ENCODE measurements at places on chromosomes 1 and 21.

- H3K27ac ChIP-seq: no peak overlapping the region
- no peaks in the 10 kb centered on the region for H3K27me3 ChIP-seq
- peaks cover 4% of the 10 kb centered on the region for H3K4me1 ChIP-seq
- no peak for DNase-seq
- no peaks in the 10 kb centered on the region for H3K36me3 ChIP-seq
Measured at GRCh38 chr1:66395202-66396061, 138.5 kb upstream of the SGIP1 start.

DNA sequence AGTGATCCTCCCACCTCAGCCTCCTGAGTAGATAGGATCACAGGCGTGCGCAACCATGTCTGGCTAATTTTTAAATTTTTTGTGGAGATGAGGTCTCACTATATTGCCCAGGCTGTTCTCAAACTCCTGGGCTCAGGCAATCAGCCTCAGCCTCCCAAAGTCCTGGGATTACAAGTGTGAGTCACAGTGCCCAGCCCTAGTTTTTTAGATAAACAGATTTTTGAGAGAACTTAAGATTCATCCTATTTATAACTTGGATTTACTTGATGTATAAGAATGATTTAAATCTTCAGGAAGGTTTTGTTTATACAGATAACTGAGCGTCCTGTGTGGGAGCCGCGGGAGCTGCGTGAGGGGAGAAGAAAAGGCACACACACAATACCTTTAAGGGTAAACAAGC lies 26.2 kb downstream of the HEYL start:
- H3K4me1 ChIP-seq: peaks cover 7% of the 10 kb centered on the region
- DNase-seq: no peak
- no peaks in the 10 kb centered on the region for H3K27me3 ChIP-seq
- no peak overlapping the region for H3K4me3 ChIP-seq
- no peaks in the 10 kb centered on the region for H3K36me3 ChIP-seq

GRCh38 chr1:156461781-156462647 lies 38.6 kb downstream of the MEF2D start:
- no peak for DNase-seq
- H3K27ac ChIP-seq: peak overlapping the region; percentile 78
- H3K36me3 ChIP-seq: peaks cover 9% of the 10 kb centered on the region
- H3K27me3 ChIP-seq: no peaks in the 10 kb centered on the region

GRCh38 chr1:184577319-184577718 lies 177.3 kb downstream of the EDEM3 start:
- DNase-seq: no peak
- H3K27ac ChIP-seq: peak overlapping the region; percentile 69
- H3K4me1 ChIP-seq: peaks cover 32% of the 10 kb centered on the region

DNA sequence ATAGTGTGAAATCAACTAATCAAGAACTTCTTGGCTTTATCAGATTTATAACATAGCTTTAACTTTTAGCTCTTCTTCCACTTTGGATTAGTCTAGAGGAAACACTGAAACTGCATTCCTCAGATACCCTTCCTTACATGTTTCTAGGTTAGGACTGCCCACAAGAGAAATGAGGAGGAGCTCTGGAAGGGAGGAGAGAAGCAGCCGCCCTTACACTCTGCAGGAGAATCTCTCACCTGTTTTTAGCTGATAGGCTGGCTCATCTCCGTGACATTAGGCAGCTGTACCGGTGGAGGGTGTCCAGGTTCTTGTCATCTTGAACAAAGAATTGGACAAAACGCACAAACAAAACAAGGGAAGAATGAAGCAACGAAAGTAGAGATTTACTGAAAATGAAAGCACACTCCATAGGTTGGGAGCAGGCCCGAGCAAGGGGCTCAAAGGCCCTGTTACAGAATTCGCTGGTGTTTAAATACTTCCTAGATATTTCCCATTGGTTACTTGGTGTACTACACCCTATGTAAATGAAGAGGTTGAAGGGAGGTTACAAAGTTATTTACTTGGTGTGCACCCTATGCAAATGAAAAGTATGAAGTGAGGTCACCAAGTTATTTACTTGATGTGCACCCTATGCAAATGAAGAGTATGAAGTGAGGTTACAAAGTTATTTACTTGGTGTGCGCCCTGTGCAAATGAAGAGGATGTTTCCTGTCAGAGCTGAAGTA lies 524.9 kb upstream of the CHRM3 start:
- DNase-seq: no peak
- H3K4me1 ChIP-seq: no peaks in the 10 kb centered on the region
- H3K4me3 ChIP-seq: no peak overlapping the region
- no peaks in the 10 kb centered on the region for H3K27me3 ChIP-seq
- H3K36me3 ChIP-seq: no peaks in the 10 kb centered on the region

GRCh38 chr1:199809311-199809710 lies 218.2 kb upstream of the NR5A2 start:
- no peak overlapping the region for H3K27ac ChIP-seq
- no peaks in the 10 kb centered on the region for H3K27me3 ChIP-seq
- no peak overlapping the region for H3K4me3 ChIP-seq
- no peaks in the 10 kb centered on the region for H3K4me1 ChIP-seq
- no peaks in the 10 kb centered on the region for H3K36me3 ChIP-seq
- DNase-seq: no peak

DNA sequence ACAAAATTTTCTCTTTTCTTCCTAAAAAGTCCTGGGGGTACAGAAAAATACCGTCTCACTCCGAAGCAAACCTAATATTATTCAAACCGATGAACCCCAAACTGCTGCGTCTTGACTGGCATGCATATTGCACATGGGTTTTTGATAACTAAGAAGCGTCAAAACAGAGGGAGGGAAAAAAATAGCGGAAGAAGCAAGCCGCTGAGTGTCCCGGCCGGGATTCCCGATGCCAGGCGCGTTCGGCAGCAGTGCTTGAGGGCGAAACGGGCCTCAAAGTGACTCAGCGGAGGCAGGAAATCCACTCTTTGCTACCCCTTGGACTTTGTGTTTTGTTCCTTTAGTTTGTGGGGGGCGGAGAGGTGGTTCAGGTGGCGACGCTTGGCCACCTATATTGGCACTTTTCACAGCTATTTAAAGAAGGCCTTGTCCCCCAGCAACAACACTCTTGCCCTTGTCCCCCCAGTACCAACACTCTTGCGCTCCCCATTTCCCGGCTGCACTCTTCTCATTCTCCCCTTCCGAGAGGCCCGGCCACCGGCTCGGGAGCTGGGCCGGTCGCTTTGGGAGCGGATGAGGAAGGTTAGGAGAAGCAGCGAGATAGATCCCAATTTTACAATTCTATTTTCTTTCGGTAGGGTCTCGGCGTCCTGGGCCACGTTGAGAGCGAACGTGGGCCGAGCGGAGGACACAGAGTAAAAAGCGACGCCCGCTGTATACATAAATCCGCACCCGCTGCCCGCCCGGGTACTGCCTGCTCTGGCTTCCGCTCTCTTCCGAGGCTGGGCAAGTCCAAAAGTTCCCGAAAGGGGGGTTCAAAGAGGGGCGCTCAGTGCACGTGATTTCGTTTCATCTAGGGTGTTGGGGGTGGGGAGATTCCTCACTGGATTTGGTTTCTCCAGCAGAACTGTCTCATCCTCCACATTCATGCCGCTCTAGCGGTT lies 2.5 kb downstream of the LMX1A start:
- DNase-seq: no peak
- no peak overlapping the region for H3K4me3 ChIP-seq
- H3K36me3 ChIP-seq: no peaks in the 10 kb centered on the region
- H3K4me1 ChIP-seq: peaks cover 28% of the 10 kb centered on the region
- H3K27me3 ChIP-seq: peaks cover 60% of the 10 kb centered on the region

DNA sequence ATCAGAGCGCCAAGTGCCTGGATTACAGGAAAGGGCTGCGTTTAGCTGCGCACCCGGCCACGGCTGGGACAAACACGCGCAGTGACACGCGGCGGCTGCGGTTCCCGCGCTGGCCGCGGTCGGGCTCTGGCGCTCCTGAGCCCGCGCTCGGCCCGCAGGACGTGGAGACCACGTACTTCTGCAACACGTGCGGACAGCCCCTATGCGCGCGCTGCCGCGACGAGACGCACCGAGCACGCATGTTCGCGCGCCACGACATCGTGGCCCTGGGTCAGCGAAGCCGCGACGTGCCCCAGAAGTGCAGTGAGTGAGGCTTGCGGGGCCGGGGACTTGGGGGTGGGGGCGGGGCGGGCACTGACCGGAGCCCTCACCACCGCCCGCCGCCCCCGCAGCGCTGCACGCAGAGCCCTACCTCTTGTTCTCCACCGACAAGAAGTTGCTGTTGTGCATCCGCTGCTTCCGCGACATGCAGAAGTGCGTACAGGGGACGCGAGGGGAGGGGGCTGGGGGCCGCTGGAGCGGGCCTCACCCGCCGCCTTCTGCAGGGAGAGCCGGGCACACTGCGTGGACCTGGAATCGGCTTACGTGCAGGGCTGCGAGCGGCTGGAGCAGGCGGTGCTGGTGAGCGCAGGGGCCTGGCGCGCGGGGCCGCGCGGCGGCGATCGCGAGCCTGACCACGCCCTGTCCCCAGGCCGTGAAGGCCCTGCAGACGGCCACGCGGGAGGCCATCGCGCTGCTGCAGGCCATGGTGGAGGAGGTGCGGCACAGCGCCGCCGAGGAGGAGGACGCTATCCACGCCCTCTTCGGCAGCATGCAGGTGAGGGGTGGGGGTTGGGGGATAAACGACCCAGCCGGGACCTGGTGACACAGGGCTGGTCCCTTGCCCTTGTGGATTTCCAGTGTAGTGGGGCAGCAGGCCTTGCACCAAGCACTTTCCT lies 3.1 kb downstream of the RNF207 start:
- no peak for DNase-seq
- H3K36me3 ChIP-seq: no peaks in the 10 kb centered on the region
- no peaks in the 10 kb centered on the region for H3K27me3 ChIP-seq
- H3K4me1 ChIP-seq: peaks cover 38% of the 10 kb centered on the region

DNA sequence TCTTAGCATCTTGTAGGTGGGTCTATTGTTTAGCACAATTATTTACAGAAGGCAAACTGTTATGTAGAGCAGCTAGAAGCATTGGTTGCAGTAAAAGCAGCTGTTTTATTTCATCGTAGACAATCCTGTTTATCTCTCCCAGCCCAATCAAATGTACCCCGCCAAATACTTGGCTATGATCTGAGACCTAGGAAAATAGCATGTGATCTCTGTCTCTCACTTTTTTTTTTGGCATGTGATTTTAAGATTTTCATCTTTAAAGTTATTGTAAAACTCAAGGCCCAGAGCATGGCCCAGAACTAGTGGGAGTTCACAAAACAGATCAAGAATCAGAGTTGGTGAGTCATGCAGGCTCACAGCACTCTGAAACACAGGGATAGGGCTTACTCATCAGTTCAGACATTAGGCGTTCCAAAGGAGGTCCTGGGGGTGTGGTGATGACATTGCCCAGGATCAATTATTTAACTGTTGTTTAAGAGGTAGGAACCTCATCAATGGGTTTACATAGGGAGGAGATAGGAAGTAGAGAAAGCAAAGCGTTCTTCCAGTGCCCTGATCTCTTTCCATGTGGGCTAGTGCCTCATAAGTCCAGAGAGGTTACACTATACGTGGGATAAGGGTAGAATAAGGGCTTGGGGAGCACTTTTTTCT lies 40.2 kb downstream of the TBX19 start:
- H3K36me3 ChIP-seq: no peaks in the 10 kb centered on the region
- peak overlapping the region; percentile 47 for H3K27ac ChIP-seq
- H3K4me1 ChIP-seq: peaks cover 3% of the 10 kb centered on the region
- no peaks in the 10 kb centered on the region for H3K27me3 ChIP-seq
- DNase-seq: no peak

- no peak overlapping the region for H3K4me3 ChIP-seq
- peak overlapping the region; percentile 91 for H3K27ac ChIP-seq
- H3K36me3 ChIP-seq: peaks cover under 1% of the 10 kb centered on the region
- peaks cover 13% of the 10 kb centered on the region for H3K4me1 ChIP-seq
Measured at GRCh38 chr1:94543893-94544635, 2.5 kb upstream of the F3 start.

DNA sequence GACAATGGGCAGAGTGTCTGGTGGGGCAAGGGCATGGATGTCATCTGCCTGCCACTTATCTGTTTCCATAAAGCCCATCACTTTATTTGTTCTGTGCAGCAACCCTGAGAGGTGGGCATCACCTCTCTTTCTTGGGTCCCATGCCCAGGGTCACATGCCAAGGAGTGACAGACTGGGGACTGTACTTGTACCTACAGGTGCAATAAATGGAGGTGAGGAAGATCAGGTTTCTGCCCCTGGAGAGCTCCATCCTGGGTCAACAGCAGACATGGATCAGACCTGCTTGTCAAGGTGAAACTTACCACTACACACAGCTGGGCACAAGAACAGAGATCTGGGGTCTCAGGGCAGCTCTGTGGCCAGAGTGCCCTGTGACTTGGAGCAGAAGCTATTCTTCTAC lies 18.4 kb upstream of the PRDM16 start:
- H3K27ac ChIP-seq: no peak overlapping the region
- H3K36me3 ChIP-seq: no peaks in the 10 kb centered on the region
- no peak for DNase-seq
- H3K27me3 ChIP-seq: peaks cover 65% of the 10 kb centered on the region

- H3K36me3 ChIP-seq: no peaks in the 10 kb centered on the region
- no peaks in the 10 kb centered on the region for H3K4me1 ChIP-seq
- no peak for DNase-seq
- H3K27me3 ChIP-seq: no peaks in the 10 kb centered on the region
- no peak overlapping the region for H3K27ac ChIP-seq
Measured at GRCh38 chr1:246519514-246519913, 12.4 kb upstream of the SMYD3 start.

- no peak for DNase-seq
- no peaks in the 10 kb centered on the region for H3K27me3 ChIP-seq
- no peak overlapping the region for H3K27ac ChIP-seq
- peaks cover 10% of the 10 kb centered on the region for H3K4me1 ChIP-seq
- H3K36me3 ChIP-seq: no peaks in the 10 kb centered on the region
Measured at GRCh38 chr21:35204125-35204524, 155.0 kb upstream of the RUNX1 start.

- no peaks in the 10 kb centered on the region for H3K27me3 ChIP-seq
- no peak overlapping the region for H3K4me3 ChIP-seq
- no peak overlapping the region for H3K27ac ChIP-seq
- peaks cover 55% of the 10 kb centered on the region for H3K4me1 ChIP-seq
Measured at GRCh38 chr1:56469640-56470371, 109.6 kb downstream of the PLPP3 start.

- H3K36me3 ChIP-seq: no peaks in the 10 kb centered on the region
- no peak overlapping the region for H3K27ac ChIP-seq
- DNase-seq: no peak
- no peaks in the 10 kb centered on the region for H3K27me3 ChIP-seq
- peaks cover 3% of the 10 kb centered on the region for H3K4me1 ChIP-seq
- no peak overlapping the region for H3K4me3 ChIP-seq
Measured at GRCh38 chr1:31596737-31597097, 20.4 kb downstream of the TINAGL1 start.

- no peaks in the 10 kb centered on the region for H3K4me1 ChIP-seq
- H3K4me3 ChIP-seq: no peak overlapping the region
- no peak overlapping the region for H3K27ac ChIP-seq
- DNase-seq: no peak
- H3K36me3 ChIP-seq: no peaks in the 10 kb centered on the region
Measured at GRCh38 chr21:25273959-25274358, 333.3 kb downstream of the MRPL39 start.

DNA sequence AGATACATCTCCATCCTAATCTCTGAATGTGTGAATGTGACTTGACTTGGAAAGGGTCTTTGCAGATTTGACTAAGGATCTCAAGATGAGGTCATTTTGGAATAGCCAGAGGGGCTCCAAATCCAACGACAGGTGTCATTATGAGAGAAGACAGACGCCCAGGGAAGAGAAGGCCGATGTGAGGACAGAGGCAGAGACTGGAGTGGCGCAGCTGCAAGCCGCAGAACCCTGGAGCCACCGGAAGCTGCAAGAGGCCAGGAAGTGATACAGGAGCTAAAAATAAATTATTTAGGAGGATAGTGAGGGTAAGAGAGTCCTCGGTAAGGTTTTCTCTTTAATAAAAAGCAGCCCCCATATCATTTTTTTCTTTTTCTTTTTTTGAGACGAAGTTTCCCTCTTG lies 9.7 kb upstream of the AADACL4 start:
- H3K36me3 ChIP-seq: no peaks in the 10 kb centered on the region
- peaks cover 7% of the 10 kb centered on the region for H3K4me1 ChIP-seq
- no peak overlapping the region for H3K27ac ChIP-seq
- H3K4me3 ChIP-seq: no peak overlapping the region
